ENCODE measurements at places on chromosomes 13 and 19.

GRCh38 chr19:17076543-17076991, 990 bp downstream of the MYO9B start:
- DNase-seq: peak; percentile 51

GRCh38 chr13:112103260-112103838, 36.4 kb downstream of the SOX1 start:
- no peak for DNase-seq

GRCh38 chr13:83168590-83168989, 713.7 kb downstream of the SLITRK1 start:
- DNase-seq: no peak

GRCh38 chr13:68439817-68440216, 1209.7 kb upstream of the PCDH9 start:
- no peak for DNase-seq

DNA sequence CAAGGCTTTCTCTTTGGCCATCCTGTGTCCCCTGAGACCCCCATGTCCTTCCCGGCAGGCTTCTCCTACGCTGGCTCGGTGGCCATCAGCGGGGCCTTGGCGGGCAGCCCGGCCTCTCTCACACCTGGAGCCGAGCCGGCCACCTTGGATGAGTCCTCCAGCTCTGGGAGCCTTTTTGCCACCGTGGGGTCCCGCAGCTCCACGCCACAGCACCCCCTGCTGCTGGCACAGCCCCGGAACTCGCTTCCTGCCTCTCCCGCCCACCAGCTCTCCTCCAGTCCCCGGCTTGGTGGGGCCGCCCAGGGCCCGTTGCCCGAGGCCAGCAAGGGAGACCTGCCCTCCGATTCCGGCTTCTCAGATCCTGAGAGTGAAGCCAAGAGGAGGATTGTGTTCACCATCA, 14.2 kb downstream of the PLEKHJ1 start:
- no peak for DNase-seq
